ENCODE measurements at places on chromosomes 1 and 21.

DNA sequence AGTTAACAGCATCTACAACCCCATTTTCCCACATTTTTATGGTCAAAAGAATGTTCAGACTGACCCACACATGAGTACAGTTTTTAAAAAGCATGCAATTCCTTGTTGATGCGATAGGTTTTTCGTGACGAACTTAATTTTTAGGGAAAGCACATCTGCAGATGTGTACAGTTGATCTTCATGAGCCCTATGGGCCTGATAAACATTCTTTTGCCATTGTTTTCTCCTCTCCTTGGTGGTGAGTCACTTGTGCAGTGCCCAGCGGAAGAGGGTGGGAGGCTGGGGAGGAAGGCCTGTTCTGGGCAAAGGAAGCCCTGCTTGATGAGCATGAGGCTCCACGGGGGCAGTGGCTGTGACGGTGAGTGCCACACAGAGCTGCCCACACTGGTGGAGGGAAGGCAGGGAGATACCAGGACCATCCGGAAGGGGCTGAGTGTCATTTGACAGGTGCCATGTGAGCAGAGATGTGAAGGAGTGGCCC lies 5.3 kb downstream of the ARF1 start:
- DNase-seq, result no peak

DNA sequence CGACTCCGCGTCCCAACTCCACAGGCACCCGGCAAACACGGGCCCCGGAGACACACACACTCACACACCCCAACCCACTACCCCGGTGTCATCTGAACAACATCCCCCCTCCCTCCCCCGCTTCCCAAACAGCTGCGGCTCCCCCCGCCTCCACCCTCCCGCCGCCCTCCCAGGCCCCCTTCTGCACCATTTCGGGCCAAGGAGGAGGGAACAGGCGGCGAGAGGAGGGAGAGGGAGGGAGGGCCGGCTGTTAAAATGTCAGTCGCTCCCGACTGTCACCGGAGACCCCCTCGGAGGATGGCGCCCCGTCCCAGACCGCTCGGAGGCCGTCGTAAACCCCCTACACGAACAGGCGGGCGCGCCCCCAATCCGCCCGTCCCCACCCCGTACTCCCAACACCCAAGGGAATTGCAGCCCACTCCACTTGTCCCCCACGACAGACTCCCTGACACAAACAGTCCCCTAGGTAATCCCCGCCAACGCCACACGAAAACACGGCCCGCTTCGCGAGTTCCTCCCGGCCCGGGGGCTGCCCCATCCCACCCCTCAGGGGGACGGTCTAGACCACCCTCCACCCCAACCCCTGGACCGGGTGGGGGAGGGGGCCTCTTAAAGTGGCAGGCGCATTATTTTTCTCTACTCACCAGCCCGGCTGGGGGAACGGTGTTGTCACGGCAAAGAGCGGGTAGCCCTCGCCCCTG lies 583 bp downstream of the MEF2D start:
- DNase-seq, result no peak

DNA sequence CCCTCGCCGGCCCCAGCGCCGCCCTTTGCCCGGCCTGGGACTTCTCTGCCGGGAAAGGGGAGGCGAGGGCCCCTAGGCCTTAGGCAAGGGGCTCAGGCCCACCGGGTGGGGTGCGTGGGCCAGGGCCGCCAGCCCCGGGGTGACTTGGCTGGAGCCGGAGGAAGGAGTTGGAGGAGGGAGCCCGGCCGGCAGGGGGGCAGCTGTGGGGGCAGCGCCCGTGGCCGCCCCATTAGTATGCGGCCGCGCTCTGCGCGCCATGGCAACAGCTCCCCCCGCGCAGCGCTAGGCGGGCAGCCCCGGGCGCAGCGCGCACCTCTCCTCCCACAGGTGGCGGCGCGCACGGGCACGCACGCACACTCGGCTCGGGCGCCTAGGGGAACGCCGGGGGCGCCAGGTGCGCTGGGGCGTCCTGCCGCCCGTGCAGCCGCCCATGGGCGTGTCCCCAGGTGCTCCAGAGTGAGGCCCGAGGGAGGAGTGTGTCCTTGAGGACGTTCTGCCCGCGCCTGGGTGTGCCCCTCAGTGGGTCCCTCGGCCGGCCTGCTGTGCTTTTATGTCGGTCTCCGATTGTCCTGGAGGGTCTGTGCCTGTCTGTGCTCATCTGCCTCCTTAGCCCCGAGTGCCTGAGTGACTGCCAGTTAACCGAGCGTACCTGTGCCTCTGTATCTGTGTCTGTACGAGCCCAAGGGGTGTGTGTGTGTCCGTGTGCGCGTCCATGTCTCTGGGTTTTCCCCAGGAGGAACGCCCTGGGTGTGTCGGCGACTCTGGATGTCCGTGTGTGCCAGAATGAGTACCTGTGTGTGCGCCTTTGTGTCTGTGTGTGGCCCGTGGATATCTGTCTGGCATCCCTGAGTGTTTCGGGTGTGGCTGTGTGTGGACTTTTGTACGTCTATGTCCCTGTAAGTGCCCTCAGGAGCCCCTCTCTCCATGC lies 38.2 kb upstream of the WASF2 start:
- DNase-seq, result peak; percentile 85

DNA sequence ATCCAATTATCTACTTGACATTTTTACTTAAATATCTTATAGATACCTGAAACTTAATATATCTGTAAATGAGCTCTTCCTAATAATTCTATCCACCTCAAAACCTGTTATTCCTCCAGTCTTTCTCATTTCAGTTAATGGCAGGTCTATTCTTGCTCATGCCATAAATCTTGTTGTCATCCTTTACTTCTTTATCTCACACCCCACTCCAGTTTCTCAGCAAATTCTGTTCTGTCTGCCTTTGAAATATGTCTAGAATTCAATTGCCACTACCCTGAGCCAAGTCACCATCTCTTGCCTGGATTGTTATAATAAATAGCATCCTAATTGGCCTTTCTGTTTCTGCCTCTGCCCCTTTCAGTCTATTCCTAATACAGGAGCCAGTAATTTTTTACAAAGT lies 105.8 kb downstream of the MAN1A2 start:
- no peak for DNase-seq

GRCh38 chr1:178238722-178239510 lies 145.0 kb downstream of the RASAL2 start:
- DNase-seq, result no peak

DNA sequence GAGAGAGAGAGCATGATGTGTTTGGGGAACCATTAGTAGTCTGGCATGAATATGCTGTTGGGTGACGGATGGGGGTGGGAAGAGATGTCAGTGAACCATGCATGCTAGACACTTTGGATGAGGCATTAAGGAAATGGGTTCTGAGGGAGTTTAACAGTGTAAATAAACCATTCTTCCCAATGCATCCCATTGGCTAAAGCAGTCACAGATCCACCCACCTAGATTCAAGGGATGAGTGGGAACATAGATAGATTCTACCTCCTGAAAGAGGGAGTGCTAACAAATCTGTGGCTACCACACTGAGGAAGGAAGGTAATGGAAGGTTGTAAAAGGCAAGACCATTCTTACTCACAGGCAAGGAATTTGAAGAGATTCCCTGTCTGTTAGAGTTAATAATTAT lies 129.8 kb upstream of the CACNA1E start:
- no peak for DNase-seq

DNA sequence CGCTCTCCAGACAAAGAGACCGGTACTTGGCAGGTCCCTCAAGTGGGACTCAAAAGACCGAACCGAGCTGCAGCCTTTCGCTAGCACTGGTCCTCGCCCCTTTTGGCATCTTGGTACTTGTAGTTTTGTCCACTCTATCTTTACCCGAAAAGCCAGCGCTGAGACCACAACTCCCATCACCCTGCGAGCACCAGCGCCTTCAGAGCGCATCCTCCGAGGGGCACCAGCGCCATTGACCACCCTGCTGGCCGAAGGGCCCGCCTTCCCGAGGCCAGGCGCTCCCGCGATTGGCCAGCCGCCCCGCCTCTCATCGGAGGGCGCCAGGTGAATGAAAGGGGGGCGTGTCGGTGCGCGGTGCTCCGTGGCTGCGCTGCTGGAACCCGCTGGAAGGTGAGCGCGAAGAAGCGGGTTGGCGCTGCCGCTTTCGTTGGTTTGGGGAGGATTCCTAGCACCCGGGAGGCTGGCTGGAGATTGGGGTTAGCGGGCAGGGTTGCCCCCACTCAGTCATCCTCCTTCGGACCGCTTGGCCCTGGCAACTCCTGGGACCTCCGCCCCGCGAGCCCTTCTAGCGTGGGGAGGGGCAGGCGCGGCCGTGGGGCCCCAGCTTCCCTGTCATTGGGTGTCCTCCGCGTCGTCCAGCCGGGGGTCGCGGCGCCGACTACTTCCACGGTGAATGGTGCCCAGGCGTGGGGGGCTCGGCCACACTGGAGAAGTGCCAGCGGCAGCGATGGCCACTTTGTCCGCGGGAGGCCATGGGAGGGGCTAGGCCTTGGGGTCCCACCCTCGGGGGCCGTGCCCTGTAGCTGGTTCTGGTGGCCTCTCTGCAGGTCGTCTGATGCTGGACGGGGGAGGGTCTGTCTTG lies at the start of gene ZBTB8B:
TSS of gene ZBTB8B (plus strand) at position 357 of the 862 bp plus-strand sequence. CDS start 5,553 bp downstream, outside the sequence.
- peak; percentile 100 for DNase-seq

DNA sequence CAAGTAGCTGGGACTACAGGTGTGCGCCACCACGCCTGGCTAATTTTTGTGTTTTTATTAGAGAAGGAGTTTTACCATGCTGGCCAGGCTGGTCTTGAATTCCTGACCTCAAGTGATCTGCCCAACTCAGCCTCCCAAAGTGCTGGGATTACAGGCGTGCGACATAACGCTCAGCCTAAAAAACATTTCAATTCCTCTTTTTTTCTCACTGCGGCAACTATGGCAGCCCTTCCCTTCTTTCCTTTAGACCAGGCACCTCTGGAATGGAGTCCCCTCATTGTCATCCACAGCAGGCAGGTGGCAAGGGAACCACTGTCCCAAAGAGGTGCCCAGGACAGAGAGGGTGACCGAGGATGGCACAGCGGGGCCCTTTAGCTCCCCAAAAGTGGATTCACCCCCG lies 14.1 kb downstream of the CEP104 start:
- DNase-seq, result no peak

GRCh38 chr1:38738207-38738606 lies 121.4 kb downstream of the RRAGC start:
- DNase-seq, result no peak

All from NCI-H774 (cell line).